ENCODE measurements at places on chromosomes 11 and 22.

DNA sequence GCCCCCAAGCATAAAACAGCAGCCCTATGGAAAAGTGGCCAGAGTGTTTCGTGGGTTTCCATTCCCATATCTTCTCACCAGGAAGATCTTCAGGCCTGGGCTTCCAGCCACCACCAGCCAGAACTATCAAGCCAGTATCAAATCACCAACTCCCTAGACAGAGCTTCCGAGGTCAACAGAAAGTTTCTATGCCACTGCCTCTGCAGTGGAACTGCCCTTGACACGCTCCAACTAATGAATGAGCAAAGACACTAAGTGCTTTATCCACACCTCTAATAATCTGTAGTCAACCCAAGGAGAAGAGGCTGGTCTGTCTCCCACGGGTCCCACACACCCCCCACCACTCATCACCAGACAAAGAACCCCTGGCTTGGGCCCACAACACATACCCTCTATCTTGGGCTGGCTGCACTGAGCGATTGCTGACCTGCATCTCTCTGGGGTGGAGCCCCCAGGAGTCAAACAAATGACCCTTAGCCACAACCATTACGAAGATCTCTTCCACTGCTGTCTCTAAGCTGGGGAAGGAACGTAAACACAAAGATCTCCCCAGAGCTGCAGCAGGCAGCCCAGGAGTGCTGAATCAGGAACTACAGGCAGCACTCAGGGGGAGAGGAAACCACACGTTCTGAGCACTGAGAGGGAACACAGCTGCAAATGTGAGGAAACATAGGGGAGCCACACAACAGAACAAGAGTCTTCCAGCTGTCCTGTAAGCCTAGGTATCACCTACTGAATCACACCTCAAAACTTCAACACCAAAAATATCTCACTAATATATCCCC is 9.7 kb downstream of the OR5AN1 start:
- no peak for DNase-seq

- DNase-seq = no peak
These were observed 29.5 kb downstream of the MOV10L1 start for GRCh38 chr22:50119169-50119767.

- no peak for DNase-seq
These were observed 83.9 kb upstream of the SNX19 start for GRCh38 chr11:130999992-131000770.

GRCh38 chr11:2576111-2576510 is 123.7 kb downstream of the KCNQ1OT1 start:
- DNase-seq = no peak

DNA sequence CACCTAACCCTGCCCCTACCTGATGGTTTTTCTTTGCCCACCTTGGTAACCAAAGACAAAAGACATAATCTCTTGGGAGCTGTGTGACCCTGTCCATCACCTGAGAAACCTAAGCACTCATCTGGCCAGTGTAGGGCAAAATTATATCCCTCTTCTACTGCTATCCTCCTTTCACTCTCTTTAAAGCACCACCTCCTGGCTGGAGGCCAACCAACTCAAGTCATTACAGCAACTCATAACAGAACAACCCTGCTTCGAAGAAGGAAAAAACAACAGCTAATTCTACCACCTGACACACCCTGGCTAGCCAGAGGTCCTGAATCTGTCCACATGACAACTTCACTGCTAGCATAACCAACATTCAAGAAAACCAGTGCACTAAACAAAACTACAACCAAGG is 45.5 kb downstream of the GAS2 start:
- no peak for DNase-seq

GRCh38 chr11:78940500-78941225 is 366.0 kb upstream of the NARS2 start:
- DNase-seq = no peak

DNA sequence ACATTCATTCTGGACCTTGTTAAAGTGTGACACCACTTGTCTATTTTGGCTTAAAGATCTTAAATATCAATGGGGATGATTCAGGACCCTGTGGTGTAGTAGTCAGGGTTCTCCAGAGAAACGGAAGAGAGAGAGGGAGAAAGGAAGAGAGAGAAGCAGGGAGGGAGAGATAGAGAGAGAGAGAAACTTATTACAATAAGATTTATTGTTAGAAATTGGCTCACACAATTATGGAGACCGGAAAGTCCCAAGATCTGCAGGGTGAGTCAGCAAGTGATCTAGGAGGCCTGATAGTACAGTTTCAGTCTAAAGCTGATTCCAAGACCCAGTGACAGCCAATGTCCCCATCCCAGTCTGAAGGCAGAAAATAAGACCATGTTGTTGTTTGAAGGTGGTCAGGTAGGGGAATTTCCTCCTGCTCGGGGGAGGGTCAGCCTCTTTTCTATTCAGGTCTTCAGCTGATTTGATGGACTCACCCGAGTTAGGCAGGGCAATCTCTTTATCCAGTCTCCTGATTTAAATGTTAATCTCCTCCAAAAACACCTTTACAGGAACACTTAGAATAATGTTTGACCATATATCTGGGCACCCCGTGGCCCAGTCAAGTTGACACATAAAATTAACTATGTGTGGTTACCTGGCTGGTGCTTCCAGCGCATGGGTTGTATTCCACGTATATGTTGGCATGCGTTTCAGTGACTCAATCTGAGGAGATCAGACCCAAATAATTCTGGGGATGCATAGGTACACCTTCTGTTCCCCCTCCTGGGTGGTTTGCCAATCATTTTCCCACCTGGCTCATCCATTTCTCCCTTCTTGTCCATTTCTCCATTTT is 1350.5 kb downstream of the TBC1D22A start:
- no peak for DNase-seq

GRCh38 chr11:88284336-88285050 is 53.0 kb downstream of the CTSC start:
- DNase-seq = no peak

GRCh38 chr11:93072229-93072914 is 102.9 kb downstream of the MTNR1B start:
- no peak for DNase-seq

DNA sequence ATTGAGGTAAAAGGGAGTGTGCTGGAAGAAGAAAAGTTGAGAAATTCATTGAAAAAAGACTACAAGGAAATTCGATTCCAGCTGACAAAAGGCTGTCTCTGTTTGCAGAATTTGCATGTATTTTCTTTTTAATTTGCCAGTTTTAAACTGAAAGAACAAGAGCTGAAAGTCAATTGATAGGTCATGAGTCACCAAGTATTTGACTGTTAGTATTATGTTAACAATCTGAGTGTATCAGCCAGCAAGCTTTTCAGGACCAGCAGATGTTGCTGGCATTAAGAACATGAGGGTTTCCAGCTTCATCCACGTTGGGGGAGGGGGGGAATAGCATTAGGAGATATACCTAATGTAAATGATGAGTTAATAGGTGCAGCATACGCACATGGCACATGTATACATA is 726.7 kb downstream of the METTL15 start:
- no peak for DNase-seq
